ENCODE measurements at places on chromosomes 4 and X.

DNA sequence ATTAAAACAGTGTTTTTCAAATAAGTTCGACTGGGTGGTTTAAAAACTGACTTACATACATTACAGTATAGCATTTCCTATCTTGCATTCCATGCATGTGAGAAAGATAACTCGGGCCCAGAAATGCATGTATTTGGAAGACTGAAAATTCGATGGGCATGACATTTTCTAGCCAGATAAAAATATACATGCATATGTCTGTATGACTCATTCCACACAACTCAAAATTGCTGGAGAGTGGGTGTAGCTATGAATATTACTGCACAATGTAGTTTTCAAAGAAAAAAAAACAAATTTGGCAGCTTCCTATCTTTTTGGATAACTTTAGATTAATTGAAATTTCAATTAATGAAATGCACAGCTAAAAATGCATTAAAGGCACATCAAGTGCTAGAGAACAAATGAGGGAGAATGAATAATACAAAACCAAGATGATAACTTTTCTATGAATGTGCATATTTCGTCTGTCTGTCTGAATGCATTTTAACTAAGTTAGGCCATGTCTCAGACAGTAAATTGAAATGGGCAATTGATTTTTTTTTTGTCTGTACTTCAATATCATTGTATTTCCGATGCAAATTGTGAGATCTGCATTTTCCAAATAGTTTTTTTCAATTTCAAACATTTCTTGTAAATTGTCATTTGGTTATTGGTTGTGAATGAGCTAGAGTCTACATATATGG, 54.5 kb upstream of the GABRA2 start:
- no peak for DNase-seq

GRCh38 chr4:112418092-112418491, 97.9 kb downstream of the NEUROG2 start:
- no peak for DNase-seq

DNA sequence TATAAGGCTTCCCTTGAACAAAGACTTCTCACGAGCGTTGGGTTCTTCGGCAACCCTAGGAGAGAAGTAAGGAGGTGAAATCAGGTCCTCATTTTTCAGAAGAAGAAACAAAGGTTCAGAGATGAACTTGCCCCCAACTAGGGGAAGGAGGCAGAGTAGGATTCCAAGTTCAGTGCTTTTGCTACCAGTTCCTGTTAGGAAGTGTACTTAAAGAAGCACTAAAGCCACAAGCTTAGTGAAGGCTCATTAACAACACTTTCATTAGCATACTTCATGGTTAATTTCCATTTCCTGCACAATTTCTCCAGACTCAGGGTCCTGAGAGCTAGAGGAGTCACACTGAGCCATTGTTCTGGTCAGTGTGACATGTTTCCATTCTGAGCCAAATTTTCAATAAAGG, 52.1 kb downstream of the VSIG4 start:
- DNase-seq, result no peak

GRCh38 chrX:135480076-135480475, 40.4 kb upstream of the INTS6L start:
- DNase-seq, result no peak

DNA sequence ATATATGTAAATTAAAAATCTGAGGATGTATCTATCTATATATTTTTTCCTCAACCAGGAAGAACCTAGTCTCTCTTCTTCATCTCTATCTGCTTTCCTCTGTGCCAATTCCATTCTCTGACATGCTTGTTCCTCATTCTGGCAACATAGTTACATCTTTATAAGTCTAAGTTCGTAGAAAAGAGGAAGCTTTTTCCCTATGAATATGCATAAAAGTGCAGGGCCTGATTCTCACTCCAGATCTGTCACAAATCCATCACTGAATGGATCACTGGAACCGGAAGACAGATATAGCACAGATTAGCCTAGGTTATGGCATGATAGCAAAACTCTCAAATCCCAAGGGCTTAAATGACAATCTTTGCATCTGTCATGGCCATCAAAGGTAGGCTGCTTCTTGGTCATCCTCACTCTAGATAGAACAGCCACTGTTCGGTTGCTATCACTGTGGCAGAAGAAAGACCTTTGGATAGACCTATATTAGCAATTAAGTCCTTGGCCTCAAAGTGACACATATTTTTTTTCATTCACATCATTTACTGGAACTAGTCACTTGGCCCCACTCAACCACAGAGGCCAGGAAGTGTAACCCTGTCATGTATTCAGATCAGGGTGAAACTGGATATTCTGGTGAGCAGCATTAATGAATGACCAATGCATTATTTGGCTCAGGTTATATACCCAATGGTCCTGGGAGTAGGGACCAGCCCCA, 22.2 kb downstream of the DTHD1 start:
- no peak for DNase-seq

GRCh38 chrX:135436966-135437866, 15.5 kb downstream of the SMIM10L2A start:
- DNase-seq, result no peak

- DNase-seq, result no peak
Measured at GRCh38 chr4:128225148-128225547, 62.5 kb downstream of the PGRMC2 start.

DNA sequence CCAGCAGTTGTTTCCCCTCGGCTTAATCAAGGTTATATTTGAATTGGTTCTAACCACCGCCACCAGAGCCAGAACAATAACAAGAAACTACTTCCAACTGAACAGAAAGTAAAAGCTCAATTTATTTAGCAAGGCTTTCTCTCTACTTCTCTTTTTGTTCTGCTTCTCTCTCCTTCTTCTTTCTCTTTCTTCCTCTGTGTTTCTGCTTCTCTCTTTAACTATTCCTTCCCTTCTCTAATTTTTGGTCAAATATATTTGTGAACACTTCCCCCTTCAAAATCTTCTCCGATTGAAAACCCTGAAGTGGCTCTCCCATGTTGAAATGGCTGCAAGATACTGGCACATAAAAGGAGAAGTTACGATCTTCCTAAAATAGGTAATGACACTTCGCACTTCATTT, 1195.9 kb upstream of the PRKX start:
- no peak for DNase-seq

DNA sequence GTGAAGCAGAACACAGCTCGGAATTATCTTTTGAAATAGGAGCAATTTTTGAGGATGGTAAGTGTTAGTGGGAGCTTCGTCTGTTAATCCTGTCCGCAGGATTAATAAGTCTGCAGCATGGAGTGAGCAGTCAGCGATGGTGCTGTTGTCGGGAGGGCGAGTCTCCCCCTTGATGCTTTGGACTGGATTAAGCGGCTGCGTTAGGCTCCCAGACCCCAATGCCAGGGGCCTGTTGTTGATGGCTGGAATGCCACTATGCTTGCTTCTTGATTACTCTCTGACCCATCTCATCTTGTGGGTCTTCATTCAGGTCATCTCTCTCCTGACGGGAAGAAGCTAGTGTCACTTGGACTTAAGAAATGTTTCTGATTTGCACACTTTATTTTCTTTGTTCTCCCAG, 332.6 kb downstream of the ARHGAP10 start:
- DNase-seq, result no peak

DNA sequence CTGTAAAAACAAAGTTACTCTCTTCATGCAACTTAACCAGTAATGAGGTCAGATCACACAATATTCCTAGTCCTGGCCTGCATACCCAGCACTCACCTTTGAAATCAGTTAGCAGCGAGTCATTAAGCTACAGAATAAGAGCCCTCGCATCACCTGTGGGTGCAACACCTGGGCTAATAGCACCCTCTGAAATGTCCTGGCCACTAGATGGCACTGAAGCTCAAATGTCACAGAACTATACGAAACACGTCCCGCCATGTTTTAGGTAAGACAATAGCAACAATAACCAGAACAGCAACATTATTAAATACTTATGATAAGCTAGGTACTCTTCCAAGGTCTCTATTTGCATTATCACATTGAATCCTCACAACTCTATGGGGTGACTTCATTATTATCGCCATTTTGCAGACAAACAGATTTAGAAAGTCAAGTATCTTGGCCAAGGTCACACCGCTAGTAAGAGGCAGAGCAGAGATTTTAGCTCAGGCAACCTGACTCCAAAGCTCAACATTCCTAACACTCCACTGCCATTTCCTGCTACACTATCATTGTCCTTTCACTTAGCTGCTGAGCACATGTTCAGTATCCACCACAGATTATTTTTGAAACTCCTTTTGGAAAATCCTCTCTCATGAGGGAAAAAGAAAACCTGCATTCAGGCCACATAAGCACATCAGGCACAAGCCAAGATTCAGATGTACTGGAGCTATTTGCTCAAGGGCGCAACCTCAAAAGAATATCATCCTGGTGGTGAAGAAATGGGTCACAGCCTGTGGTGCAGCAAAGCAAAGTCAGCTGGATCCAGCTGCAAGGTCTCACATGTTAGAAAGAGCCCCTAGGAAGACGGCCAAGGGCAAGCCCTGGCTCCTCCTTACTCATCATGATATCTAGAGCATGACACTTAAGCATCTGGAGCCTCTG, 59.5 kb upstream of the KDR start:
- no peak for DNase-seq

DNA sequence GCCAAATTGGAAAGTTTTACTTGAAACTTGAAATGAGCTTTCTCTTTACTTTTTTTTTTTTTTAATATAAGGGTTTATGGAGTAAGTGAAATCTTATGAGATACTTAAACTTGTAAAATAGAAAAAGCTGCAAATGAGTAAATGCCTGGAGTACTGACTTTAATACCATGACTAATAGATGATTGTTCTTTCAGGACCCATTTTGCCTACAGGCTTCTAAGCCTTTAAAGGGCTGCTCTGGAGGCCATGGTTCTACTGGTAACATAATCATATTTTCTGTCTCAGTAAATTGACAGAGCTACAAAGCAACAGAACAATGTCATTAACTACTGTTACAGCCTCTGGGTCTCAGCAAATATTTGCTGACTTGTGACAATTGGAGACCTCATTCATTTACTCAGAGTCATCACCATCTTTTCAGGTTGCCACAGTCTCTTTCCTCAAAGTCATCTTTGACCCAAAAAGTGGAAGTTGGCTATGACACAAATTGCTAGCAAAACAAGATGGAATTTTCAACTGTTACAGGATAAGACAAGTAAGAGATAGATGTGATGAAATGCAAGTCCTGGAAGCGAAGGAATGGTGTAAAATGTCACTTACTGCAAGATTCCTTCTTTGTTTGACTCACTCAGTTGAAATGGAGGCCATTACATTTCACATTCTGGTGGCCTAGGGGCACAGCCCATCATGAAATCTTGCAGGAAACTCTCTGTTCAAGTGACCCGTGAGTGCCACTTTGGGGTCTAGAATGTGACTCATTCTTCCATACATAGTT, 132.7 kb downstream of the BTC start:
- no peak for DNase-seq

DNA sequence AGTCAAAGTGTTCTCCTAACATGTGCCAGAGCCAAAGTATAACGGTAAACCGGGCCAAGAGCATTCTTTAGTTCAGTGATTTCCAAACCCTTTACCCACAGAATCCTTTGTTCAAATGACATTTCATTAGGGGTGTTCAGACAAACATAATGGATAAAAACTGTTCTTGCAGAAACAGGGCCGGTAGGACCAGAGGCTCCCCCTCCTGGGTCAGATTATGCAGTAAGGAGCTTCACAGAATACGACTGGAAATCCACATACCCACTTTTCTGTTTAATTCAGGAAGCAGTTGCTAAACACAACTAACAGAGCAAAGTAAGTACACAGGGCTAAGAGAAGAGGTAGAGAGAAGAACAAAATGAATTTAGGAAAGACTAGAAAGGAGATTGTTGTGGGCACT, 46.6 kb upstream of the TMEM184C start:
- no peak for DNase-seq

- DNase-seq, result no peak
Measured at GRCh38 chr4:45119376-45119775, 393.0 kb upstream of the GNPDA2 start.

DNA sequence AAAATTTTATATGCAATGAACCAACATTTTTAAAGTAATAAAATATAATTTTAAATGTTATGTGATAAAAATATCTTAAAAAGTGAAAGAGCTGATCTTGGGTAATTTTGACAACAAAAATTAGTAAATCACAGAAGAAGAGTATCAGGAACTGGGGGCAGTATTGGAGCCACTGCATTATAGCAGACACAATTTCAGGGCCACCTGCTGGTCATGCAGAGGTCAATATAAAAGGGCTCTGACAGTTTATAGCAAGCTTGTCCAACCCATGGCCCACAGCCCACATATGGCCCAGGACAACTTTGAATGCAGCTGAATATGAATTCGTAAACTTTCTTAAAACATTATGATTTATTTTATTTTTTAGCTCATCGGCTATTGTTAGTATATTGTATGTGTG, 13.0 kb upstream of the LEF1 start:
- no peak for DNase-seq

DNA sequence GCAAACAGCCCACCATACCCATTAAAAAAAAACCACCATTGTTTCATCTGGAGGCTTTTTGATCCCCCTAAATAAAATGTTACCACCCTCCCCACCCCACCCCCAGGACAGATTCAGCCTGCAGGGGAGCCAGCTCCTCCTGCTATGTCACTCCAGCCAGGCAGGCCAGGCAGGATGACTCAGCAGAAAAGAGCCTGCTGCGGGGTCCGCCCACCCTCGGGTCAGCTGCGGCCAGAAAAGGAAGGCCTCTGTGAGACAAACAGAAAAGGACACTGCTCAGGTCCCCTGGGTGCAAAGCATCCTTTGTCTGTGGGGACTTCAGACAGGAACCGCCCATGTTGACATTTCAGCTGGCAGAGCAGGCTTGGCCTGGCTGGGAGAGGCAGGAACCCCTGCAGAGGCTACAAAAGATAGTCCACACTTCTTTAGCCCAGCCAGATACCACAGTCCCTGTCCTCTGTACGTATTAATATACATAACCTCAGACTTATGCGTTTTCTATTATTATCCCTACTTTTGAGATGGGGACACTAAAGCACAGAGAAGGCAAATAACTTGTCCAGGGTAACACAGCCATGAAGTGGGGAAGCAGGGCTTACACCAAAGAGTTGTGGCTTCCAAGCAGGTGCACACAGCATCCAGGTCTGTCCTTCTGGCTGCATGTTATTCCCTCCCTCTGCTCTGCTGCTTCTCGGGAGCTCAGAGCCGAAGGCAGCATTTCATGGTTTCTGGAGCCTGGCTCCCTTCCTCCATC, 147.7 kb downstream of the CPEB2 start:
- peak; percentile 78 for DNase-seq

DNA sequence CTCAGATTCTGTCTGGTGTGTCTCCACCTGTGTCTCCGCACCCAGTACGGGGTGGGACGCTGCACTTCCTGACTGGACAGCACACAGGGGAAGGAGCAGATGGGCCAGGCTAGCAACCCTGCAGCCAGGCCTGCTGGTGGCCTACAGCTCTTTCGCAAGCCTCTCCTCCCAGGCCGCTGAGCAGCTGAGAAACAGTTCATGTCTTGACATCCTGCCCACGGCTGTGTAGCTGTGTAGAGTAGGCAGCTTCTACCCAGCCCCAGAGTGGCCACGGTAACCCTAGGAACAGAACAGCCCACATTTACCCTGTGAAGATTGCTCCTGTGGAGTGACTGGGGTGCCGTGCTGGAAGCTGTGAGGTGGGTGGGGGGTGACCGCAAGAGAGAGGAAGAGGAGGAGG, 38.9 kb downstream of the CCNQ start:
- DNase-seq, result no peak

DNA sequence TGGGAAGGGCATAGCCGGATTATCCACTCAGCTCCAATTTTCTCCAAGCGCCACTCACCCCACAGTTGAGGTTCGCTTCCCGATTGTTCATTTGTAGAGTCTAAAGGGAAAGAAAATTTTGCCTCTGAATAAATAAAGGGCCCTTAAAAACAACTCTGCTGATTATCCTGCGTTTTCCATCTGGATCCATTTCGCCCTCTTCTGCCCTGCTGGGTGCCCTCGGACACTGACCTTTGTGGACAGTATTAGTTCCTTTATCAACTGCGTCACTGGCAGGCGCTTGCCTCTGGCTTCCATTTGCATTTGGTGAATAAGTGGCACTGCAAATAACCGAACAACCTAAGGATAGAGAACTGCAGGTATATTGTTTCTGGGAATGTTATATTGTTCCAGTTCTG, 10.1 kb downstream of the GSX2 start:
- DNase-seq, result no peak

Measured in coronary artery (tissue), 2 donors.